ENCODE measurements at places on chromosomes 4 and X.

DNA sequence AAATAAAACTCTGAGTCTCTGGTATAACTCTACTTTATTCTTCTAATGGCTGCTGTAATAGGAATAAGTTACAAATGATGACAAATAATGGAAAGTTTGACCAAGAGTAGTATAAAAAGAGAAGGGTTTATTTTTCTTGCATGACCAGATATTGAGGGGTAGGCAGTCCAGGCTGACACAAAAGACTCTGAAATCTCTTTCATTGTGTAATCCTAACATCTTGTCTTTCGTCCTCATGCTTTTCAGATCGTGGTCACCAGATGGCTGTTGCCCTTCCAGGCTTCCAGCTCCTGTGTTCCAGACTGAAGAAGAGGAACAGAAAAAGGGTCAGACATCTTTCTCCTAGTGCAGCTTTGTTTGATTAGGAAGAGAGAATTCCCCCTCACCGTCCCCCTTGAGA, 176.9 kb upstream of the GK2 start:
- H3K27me3 ChIP-seq = peaks cover 3% of the 10 kb centered on the region
- no peak overlapping the region for H3K4me3 ChIP-seq
- no peaks in the 10 kb centered on the region for H3K4me1 ChIP-seq
- no peaks in the 10 kb centered on the region for H3K36me3 ChIP-seq

GRCh38 chr4:71396382-71396781, 57.6 kb downstream of the SLC4A4 start:
- peaks cover 2% of the 10 kb centered on the region for H3K27me3 ChIP-seq
- no peak overlapping the region for H3K4me3 ChIP-seq
- DNase-seq = no peak
- H3K27ac ChIP-seq = peak overlapping the region; percentile 91

DNA sequence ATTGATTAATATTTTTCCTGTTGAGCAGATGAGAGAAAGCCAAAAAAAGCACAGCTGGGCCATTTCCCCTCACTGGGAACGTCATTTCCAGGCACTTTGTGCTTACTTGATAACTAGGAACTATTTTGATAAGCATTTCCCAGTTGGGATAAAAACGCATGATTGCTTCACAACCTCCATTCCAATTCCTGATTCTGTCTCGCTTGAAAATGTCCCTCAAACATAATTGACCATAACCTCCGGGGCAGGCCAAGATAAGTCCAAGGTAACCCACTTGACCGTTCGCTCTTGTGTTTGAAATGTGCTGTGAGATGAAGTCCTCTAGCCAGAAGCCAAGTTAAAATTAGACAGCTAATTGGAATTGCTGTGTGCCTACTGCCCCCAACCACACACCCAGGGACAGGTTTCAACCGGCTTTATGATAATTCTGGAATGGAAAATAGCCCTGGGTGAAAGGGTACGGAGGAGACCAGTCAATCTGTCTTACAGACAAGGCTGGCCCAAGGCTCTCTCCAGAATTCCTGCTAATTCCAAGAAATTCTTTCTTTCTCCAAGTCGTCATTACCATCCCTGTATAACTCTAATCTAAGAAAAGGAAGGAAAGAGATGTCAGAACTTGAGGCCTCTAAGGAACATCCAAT, 137.1 kb downstream of the MID1 start:
- DNase-seq = no peak
- peaks cover 21% of the 10 kb centered on the region for H3K36me3 ChIP-seq
- peaks cover 16% of the 10 kb centered on the region for H3K4me1 ChIP-seq
- H3K27me3 ChIP-seq = no peaks in the 10 kb centered on the region
- H3K4me3 ChIP-seq = no peak overlapping the region

- peak; percentile 41 for DNase-seq
- H3K36me3 ChIP-seq = no peaks in the 10 kb centered on the region
- H3K4me3 ChIP-seq = no peak overlapping the region
- peaks cover 3% of the 10 kb centered on the region for H3K27me3 ChIP-seq
- peaks cover 12% of the 10 kb centered on the region for H3K4me1 ChIP-seq
These were observed 65.9 kb downstream of the EFNB1 start for GRCh38 chrX:68894513-68895340.

DNA sequence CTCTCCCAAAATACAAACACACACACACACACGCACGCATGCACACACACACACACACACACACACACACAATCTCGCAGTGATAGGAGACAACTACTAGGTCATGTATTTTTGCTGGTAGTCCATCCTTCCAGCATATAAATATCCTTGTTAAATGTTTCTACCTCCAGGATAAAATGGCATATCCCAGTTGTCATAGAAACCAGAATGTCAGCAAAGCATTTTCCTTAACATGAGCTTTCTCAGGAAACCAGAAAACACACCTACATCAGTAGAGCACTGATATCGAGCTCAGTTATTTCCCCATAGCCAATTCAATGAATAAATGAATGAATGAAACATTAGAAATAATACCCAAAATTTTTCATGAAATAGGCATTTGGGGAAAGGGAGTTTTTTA, 115.7 kb downstream of the PWWP3B start:
- no peaks in the 10 kb centered on the region for H3K36me3 ChIP-seq
- H3K4me3 ChIP-seq = no peak overlapping the region
- H3K4me1 ChIP-seq = no peaks in the 10 kb centered on the region
- no peaks in the 10 kb centered on the region for H3K27me3 ChIP-seq
- DNase-seq = no peak

- H3K27me3 ChIP-seq = peaks cover 4% of the 10 kb centered on the region
- no peak overlapping the region for H3K4me3 ChIP-seq
- peaks cover 13% of the 10 kb centered on the region for H3K4me1 ChIP-seq
- no peak for DNase-seq
- no peaks in the 10 kb centered on the region for H3K36me3 ChIP-seq
- H3K27ac ChIP-seq = no peak overlapping the region
These were observed 23.5 kb upstream of the BCORL1 start for GRCh38 chrX:129958814-129959492.
